ENCODE measurements at places on chromosomes 13 and 19.

- DNase-seq = no peak
Observed at GRCh38 chr13:54647275-54647674, 1618.7 kb downstream of the OLFM4 start.

GRCh38 chr13:113746143-113746525, 12.9 kb upstream of the TMEM255B start:
- no peak for DNase-seq

- DNase-seq = no peak
Observed at GRCh38 chr13:91401920-91402319, 3.5 kb downstream of the GPC5 start.

DNA sequence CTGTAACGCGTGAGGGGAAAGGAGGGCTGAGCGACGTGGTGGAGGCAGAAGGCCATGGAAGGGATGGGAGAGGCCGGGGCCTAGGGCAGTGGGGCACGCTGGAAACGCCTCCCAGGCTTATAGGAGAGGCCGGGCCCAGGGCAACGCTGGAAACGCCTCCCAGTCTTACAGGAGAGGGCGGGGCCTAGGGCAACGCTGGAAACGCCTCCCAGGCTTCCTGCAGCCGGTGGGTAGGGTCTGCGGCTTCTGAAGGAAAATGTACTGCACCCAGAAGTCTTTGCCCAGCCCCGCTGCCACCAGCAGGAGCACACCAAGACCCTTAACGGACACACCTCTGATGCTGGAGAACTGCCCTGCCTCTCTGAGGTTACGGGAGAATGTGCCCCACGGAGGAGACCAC, 9.1 kb downstream of the CACTIN start:
- no peak for DNase-seq

- DNase-seq = no peak
Observed at GRCh38 chr13:30391956-30392680, 30.2 kb upstream of the UBE2L5 start.
